ENCODE measurements at places on chromosomes 4 and X.

DNA sequence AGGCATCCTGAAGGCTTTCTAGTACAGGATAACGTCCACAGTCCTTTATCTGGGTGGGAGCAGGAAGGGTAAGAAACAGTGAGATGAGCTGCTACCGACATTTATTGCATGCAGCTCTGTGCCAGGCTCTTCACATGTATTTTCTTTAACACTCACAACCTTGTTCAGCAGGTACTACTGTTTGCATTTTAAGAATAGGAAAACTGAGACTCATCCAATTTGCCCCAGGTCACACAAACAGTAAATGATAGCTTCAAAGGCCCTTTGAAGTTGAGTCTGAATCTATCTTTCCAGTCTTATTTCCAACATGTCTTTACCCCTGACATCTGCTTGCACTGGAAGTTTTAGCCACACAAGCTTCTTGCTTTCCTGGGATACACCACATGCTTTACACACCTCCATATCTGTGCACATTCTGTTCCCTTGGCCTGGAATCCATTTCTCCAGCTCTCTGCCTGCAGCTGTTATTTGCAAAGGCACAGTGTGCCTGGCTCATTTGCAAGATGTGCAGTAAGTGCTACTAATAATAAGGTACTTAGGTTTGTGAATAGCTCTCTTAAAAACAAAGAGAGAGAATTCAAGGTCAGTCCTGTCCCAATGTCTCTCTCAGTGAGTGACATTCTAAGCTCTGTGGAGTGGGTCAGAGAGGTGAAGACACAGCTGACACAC is 61.2 kb downstream of the METTL14 start:
- no peak for DNase-seq

GRCh38 chr4:1039493-1040343 is 28.3 kb downstream of the FGFRL1 start:
- no peak for DNase-seq

DNA sequence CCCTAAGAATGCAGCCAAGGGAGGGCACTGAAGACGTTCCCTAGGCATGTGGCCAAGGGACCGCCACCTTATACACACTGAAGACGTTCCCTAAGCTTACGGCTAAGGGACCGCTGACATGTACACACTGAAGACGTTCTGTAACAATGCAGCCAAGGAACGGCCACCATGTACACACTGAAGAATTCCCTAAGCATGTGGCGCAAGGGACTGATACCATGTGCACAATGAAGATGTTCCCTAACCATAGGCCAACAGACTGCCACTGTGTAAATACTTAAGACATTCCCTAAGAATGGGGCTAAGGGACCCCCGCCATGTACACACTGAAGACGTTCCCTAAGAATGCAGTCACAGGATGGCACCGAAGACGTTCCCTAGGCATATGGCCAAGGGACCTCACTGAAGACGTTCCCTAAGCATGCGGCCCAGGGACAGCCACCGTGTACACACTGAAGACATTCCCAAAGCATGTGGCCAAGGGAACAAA is 36.1 kb downstream of the DHRSX start:
- DNase-seq: no peak

DNA sequence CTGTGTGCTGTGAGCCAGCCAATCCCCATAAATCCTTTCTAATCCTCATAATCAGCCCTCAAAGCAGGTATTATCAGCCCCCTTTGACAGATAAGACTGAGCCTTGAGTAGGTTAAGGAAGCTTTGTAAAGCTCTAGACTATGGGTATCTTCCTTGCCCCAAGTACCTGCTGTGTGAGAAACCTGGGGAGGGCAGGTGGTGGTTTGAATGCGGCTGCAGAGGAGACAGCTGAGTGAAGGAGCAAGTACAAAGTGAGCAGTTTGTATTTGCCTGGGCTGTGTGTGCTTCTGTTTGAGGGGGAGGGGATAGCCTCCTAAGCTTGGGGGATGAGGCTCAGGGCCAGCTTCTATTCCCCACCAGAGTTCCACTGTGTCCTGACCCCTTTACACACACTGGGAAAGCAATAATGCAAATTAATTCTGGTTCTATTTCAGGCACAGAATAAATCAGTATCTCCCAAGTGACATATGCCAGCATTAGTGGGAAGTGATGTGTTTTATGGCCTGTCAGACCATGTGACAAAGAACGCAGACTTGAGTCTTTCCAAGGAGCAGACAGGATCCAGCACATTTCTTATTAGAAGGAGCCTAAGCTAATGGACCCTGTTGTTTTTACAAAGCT is 63.5 kb downstream of the EVC start:
- DNase-seq: no peak

DNA sequence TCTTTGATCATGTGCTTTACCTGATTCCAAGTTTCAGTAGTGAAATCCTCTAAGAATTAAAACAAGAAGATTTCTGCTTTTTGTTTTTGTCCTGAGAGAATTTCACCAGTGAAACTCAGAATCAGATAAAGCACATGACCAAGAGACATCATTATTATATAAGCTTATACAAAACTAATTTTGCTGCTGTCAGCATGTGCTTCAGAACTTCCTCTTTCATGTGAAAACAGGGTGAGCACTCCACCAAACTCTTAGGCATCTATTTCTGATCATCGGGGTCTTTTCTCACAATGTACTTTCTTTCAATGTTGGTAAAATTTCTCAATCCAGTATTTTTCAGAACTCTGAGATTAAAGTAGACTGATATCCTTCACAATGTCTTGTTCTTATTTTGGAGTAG is 152.1 kb downstream of the SLC39A8 start:
- DNase-seq: no peak

Data from CD4-positive, alpha-beta memory T cell (primary cell).